Activated CD4-positive, alpha-beta T cell treated with anti-CD3 and anti-CD28 coated beads, Interleukin-2, amount 10 ng/mL, durations not matched to agents 7 days and 5 days (primary cell): ENCODE measurements at places on chromosomes 6 and 20. TPM values are rescaled to one million over a fixed set of nuclear protein-coding genes. Genes with fewer than 3 reads are reported as not detected.

DNA sequence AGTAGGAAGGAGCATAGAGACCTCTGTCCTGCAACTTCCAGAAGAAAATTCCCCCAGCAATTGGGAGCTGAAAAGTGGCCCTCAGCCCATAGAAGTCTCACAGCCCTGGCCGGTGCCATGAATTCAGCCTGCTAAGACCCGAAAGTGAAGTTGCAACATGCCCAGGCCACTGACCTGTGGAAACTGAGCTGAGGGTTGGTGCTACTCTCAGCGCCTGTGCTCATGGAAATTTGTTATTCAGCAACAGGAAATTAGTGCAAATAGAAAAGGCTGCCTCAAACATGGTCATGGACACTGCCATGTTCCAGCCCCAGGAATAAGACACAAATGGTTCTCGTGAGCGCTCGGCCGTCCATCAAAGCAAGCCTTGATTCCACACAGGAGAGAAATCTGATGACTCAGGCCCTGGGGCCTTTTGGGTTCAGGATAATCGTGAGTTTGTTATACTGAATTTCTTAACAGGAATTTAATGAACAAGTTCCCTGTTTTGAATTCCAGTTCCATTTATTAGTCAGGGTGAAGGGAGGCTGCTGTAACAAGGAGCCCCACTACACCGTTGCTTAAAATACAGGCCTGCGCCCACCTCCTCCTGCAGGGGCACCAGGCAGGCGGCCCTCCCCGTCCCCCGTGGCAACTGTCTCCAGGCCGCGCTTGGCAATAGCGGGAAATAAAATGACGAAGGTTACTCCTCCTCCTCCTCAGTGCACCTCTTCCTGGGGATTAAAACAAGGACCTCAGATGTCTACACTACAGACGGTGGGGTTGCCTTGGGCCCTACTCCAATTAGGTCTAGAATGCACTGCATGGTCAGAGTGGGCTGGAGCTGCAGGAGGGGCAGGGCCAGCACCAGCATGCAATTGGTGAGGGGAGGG is 152.9 kb downstream of the ERMARD start:
- H3K27ac ChIP-seq = no peak overlapping the region
- no peaks in the 10 kb centered on the region for H3K4me1 ChIP-seq
- H3K27me3 ChIP-seq = no peaks in the 10 kb centered on the region
- no peak overlapping the region for H3K4me3 ChIP-seq

GRCh38 chr6:15042938-15043337 is 202.9 kb upstream of the JARID2 start:
- H3K4me1 ChIP-seq = no peaks in the 10 kb centered on the region
- DNase-seq = no peak
- no peaks in the 10 kb centered on the region for H3K27me3 ChIP-seq
- H3K27ac ChIP-seq = no peak overlapping the region
- H3K4me3 ChIP-seq = no peak overlapping the region

DNA sequence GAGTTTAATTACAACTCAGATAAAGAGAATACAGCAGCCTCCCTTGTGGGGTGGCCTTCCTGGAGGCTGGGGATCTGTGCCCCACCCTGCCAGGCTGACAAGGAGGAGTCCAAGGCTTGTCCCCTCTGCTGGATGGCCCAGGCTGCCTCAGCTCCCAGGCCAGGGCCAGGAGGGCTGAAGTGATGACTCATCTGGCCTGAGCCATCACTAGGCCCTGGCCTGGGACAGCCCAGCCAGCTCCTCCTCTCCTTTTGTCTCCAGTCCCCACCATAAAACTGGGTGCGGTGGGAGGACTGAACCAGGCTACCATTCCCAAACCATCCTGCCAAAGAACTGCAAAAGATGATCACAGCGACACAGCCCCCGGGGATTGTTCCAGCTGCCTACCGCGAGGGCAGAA is 15.0 kb downstream of the GRM4 start:
- no peaks in the 10 kb centered on the region for H3K4me1 ChIP-seq
- DNase-seq = no peak
- H3K27ac ChIP-seq = no peak overlapping the region
- H3K27me3 ChIP-seq = peaks cover 18% of the 10 kb centered on the region
- H3K36me3 ChIP-seq = no peaks in the 10 kb centered on the region

DNA sequence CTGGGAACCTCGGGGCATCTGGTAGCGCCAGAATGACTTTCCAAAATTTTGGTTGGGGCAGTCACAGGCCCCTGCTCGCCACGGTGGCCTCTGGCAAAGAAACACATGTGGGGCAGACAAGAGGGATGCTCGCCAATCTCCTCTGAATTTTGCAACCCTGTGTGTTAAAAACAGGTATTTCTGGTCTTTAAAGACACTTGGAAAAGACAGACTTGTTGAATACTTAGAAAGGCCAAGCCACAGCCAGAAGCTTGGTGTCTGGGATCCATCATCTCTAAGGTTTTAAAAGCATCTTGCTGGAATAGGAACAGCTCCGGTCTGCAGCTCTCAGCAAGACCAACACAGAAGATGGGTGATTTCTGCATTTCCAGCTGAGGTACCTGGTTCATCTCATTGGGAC is 31.2 kb downstream of the HLA-E start:
- DNase-seq = no peak
- H3K27ac ChIP-seq = no peak overlapping the region
- peaks cover 42% of the 10 kb centered on the region for H3K4me1 ChIP-seq

DNA sequence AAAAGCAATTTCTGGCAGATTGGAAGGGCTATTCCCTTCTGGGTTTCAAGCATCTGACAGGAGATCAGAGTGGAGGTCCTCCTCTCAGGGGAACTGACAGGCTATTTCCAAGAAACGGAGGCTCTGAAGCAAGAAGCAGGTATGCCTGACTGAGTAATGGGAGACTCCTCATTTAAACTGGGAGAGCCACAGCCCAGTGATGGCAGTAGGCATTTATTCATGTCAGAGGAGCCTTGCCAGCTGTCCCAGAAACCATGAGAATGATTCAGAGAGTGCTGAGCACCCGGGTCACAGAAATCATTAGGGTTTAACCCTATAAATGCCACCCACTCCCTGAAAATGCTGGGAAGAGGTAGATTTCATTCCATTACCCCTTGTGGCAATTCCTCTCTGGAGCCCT is 247.5 kb upstream of the RNF217 start:
- DNase-seq = no peak
- no peaks in the 10 kb centered on the region for H3K27me3 ChIP-seq
- H3K4me1 ChIP-seq = no peaks in the 10 kb centered on the region
- no peak overlapping the region for H3K27ac ChIP-seq

- H3K4me1 ChIP-seq = peaks cover 81% of the 10 kb centered on the region
- DNase-seq = peak; percentile 34
- peak overlapping the region; percentile 94 for H3K27ac ChIP-seq
- H3K27me3 ChIP-seq = no peaks in the 10 kb centered on the region
- peak overlapping the region; percentile 62 for H3K4me3 ChIP-seq
- peaks cover 27% of the 10 kb centered on the region for H3K36me3 ChIP-seq
These were observed 71.5 kb upstream of the RIPOR2 start for GRCh38 chr6:25007269-25007699.

DNA sequence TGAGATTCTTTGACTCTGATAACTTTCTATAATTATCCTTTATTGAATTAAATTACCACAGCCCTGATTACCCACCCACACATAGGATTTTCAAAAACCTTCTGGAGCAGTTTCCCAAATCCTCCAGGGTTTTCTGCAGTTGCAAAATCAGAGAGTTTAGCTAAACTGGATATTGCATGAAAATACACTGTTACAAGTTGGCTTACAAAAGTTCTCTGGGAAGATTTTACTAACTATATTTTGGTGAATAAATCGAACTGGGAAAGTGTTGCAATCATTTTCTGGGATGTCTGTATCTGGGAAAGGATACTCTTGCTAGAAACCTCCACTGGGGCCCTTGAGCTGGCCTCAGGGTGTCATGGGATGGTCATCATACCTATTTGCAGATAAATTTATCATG is 97.6 kb upstream of the STMND1 start:
- no peaks in the 10 kb centered on the region for H3K4me1 ChIP-seq
- no peak overlapping the region for H3K27ac ChIP-seq
- no peak for DNase-seq
- peaks cover 28% of the 10 kb centered on the region for H3K27me3 ChIP-seq
- no peak overlapping the region for H3K4me3 ChIP-seq
- no peaks in the 10 kb centered on the region for H3K36me3 ChIP-seq

- H3K4me3 ChIP-seq = no peak overlapping the region
- H3K27me3 ChIP-seq = no peaks in the 10 kb centered on the region
- peaks cover 77% of the 10 kb centered on the region for H3K4me1 ChIP-seq
- peak overlapping the region; percentile 91 for H3K27ac ChIP-seq
- no peak for DNase-seq
- H3K36me3 ChIP-seq = peaks cover 57% of the 10 kb centered on the region
These were observed 119.9 kb upstream of the TRAF3IP2 start for GRCh38 chr6:111725446-111726112.

- H3K36me3 ChIP-seq = no peaks in the 10 kb centered on the region
- no peaks in the 10 kb centered on the region for H3K27me3 ChIP-seq
- no peaks in the 10 kb centered on the region for H3K4me1 ChIP-seq
- H3K4me3 ChIP-seq = no peak overlapping the region
These were observed 150.0 kb upstream of the MARCKS start for GRCh38 chr6:113707194-113707593.

Gene GTSF1L
- total RNA-seq = not detected

Gene ARMH2
- 1.8 TPM for total RNA-seq

Gene CST2
- total RNA-seq = not detected

Gene SOBP
- total RNA-seq = 0.31 TPM

Gene FAM135A
- total RNA-seq = 6.7 TPM

Gene SLC22A7
- not detected for total RNA-seq

Gene HAO1
- not detected for total RNA-seq

Gene WFDC2
- total RNA-seq = not detected

Gene SLC13A3
- not detected for total RNA-seq
